Activated CD4-positive, alpha-beta T cell treated with anti-CD3 and anti-CD28 coated beads, Interleukin-10, Interleukin-2, amounts not matched to agents 100 ng/mL and 50 ng/mL, durations not matched to agents 16 hours and 8 hours (primary cell): ENCODE measurements at places on chromosomes 4 and X.

GRCh38 chrX:124518885-124519284 is 172.5 kb downstream of the SH2D1A start:
- no peak for DNase-seq

DNA sequence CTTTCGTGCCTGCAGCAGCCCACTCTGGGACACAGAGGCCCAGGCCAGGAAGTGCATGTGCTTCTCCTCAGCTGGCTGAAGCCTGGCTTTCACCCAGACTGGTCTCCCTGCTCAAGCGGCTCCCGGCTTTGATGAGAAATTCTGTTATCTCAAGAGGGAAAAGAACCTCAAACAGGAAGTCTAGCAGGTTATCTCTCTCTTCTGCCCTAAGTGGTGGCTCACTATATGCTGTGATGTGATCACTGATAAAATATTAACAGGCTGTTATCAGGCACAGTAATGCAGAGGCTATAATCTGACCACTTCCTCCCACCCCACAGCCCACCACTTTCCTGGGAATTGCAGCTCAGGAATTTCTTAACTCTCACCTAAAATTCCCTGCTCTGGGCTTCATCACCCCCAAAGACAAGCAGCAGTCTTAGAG is 13.3 kb downstream of the CLDN2 start:
- no peak for DNase-seq

DNA sequence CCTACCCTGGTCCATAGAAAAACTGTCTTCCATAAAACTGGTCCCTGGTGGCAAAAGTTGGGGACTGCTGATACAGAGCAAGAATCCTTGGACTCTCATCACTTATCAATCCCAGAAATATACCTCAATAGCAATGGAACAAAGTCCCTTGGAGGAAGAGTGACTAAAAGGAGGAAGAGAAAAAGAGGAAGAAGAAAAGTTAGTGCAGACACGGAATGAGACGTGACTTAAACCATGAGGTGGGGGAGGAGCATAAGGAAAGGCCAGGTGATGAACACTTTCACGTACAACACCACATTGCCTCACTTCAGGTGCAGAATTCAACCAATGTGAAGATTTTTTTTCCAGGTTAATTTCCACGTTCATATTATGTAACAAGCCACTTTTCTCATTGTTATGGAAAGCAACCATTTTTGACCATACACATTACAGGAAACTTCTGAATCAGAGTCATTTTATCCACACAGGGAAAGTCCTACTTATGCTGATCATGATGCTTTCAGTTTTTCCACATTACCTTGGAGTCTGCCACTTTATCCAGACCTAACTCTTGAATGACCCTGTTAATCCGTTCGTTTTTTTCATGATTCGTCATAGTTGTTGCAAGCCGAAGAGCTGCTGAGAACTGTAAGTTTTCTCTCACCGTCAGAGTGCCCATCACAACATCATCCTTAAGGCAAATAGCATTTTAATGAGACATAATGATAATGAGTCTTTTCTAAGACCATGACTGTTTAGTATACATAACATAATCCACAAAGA is 27.7 kb downstream of the ABCG2 start:
- DNase-seq = no peak

GRCh38 chr4:96407738-96408463 is 568.0 kb downstream of the PDHA2 start:
- DNase-seq = no peak

DNA sequence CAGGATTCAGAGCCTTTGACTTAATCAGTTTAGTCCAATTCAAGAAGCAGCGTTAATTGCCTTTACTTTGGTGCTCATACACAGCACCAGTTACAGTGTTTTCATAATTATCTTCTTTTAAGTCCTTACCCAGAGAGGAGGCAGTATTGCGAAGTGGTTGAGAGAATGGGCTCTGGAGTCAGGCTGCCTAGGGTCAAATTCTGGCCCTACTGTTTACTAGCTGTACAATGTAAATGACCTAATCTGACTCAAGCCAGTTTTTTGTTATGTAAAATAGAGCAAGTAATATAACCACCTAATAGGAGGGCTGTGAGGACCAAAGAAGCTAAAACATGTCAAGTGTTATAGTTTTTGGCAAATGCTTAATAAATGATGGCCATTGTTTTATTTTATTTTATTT is 27.6 kb downstream of the WDR44 start:
- DNase-seq = no peak

DNA sequence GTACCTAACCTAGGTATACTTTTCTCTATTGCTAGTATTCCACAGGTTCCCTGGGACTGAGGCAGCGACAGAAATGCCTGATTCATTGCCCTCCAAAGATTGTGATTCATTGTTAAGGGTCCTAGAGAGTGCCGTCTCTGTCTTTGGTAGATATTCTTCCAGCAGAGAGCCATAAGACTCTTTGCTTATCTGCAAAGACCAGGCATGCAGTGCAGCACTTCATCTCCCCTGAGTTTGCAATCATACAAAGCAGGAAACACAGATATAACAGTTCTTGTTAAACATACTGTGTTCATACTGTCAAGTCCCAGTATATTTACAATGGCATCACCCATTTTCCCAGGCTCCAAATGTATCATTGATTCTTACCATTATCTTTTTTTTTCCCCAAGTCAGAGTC is 47.7 kb downstream of the KLF8 start:
- DNase-seq = no peak

- DNase-seq = no peak
Observed at GRCh38 chr4:113586072-113586471, 175.5 kb downstream of the CAMK2D start.

DNA sequence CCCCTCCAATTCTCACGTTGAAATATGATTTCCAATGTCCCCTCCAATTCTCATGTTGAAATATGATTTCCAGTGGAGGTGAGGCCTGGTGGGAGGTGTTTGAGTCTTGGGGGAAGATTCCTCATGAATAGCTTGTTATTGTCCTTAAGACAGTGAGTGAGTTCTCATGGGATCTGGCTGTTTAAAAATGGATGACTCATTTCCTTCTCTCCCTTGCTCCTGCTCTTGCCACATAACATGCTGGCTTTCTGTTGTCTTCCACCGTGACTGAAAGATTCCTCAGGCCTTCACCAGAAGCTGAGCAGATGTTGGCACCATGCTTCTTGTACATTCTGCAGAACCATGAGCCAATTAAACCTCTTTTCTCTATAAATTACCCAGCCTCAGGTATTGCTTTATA is 346.8 kb upstream of the TECRL start:
- no peak for DNase-seq

DNA sequence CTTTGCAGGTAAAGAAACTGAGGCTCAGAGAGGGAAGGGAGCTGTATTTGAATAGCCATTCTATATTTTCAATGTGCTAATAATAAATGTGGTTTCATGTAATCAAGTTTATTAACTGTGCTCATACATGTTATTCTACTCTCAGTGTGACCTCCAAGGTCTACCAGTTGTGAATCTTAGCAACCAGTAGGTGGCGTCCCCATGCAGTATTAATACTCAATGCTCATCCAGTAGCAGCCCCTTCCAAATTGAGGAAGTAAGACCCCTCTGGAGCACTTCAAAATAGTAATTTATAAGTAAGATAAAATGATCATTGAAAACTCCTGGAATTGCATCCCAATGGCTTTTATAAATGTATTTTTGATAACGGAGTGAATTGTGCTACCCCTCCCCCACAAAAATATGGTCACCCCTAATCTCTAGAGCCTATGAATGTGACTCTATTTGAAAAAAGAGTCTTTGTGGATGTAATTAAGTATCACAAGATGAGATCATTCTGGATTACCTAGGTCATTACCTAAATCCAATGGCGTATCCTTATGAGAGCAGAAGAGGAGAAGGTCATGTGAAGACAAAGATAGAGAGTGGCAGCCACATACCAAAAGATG is 20.4 kb upstream of the SEPSECS start:
- peak; percentile 52 for DNase-seq

GRCh38 chrX:120136128-120136527 is 20.4 kb upstream of the RHOXF1 start:
- no peak for DNase-seq

GRCh38 chrX:16526003-16526402 is 124.0 kb upstream of the S100G start:
- no peak for DNase-seq

GRCh38 chr4:126591583-126591982 is 1041.2 kb upstream of the INTU start:
- DNase-seq = no peak

DNA sequence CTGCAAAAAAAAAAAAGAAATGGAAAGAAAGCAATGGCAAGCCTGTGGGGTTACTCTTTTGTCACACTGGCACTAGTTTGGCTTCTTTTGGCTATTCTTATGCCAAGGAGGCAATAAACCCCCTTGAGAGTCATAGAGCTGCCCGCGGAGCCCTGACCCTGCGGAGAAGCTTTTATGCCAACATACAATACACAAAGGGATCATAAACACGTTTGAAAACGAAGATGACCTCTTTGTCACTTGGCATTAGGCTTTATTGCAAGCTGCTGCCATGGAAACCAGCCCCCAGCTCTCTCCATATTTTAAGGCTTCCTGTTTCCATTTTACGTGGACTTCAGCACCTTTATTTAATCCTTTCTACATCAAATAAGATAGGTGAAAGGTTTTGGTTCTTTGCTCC is 7.6 kb downstream of the NEUROG2 start:
- no peak for DNase-seq

DNA sequence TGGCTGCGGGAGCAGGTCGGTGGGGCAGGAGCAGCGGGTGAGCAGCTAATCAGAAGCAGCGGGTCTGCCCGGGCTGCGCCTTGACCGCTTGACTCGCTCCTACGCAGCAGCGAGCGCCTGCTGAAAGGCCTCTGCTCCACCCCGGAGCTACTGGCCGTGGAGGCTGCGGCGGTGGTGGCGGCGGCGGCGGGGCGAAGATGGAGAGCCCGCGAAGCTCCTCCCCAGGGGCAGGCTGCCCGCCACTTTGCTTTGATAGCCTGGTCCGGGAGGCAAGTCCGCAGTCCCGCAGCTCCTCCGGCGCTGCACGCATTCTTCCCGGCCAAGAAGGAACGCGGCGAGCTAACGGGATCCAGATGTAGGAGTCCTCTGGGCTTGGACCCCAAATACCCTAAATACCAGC is 36.7 kb downstream of the PJA1 start:
- no peak for DNase-seq

DNA sequence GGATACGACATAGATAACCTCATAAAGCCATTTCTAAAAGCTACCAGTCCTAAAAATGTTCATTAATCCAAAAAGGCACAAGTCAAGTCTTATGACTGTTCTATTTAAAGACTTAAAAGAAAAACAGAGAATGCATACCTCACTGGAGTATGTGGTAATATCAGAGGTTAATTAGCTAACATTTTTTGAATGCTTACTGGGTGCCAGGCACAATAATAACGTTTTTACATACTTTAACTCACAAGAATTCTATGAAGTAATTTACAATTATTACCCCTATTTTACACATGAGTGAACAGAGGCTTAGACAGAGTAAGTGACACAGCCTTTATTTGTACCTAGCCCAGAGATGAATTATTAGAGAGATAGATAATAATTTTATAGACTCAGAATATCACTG is 207.5 kb downstream of the PDGFC start:
- no peak for DNase-seq

DNA sequence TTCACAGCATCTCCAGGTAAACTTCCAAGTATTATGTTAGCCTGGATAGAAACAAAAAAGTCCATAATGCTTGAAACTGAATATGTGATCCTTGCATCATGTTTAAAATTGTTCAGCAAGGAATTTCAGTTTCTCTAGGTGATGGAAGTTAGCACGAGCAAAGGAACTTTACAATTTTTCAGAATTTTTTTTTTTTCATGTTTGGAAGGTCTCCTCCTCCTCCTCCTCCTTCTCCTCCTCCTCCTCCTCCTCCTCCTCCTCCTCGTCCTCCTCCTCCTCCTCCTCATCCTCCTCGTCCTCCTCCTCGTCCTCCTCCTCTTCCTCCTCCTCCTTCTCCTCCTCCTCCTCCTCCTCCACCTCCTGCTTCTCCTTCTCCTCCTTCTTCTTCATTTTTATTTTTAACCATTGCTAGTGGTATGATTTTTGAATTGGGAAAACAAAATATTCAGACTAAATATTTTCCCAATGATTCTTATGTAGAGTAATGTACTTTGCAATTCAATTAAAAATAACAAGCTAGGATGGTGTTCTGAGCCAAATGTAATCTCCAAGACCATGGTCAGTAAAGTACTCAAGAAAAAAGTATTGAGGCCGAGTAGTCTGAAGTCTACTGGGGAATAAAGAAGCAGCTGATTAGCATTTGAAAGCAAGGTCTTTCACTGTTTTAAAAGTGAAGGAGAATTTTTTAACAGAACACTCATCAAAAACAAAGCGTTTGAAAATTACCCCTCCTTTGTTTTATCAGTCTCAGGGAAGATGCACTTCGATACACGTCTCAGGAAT is 420.9 kb upstream of the ATOH1 start:
- no peak for DNase-seq

DNA sequence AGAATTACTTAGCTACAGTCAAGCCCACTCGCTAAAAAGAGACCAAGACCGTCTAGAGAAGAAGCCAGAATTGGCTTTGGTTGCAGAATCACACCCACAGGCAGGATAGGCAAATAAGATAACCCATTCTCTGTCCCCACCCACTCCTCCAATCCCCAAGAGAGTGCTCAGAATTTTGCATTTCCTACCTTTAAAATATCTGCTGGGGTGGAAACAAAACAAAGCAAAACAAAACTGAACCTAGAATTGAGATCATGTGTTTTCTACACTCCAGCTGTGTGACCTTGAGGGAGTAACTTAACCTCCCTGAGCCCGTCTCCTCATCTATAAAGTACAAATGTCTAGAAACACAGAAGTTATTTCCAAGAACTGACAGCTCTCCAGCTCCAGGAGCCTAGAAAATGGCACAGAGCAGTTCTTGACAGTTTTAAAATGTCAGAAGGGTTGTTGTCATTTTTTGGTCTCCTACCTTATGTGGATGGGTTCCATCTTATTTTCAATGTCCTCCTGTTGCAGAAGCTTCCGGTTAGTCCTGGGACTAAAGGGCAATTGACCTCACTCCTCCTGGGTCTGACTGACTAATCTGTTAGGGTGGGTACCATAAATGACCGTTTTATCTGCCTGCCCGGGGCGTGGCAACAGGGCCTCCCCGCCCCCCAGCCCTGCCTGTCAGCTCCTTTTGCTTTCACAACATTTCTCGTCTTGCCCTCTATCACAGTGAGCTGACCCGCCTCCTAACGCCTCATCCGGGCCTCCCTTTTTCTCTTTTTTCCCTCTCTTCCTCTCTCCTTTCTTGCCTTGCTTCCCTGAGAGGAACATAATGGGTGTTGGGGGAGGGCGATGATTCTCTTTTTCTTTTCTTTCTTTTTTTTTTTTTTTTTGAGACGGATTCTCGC is 114.0 kb downstream of the RBM47 start:
- DNase-seq = no peak

- DNase-seq = no peak
Observed at GRCh38 chr4:11549525-11549924, 120.8 kb upstream of the HS3ST1 start.

GRCh38 chr4:112677519-112678091 is 40.7 kb downstream of the LARP7 start:
- no peak for DNase-seq
